ENCODE measurements at places on chromosomes 4 and X.
A peak's percentile ranks its signal among the peaks of the same experiment; 100 is the strongest.

DNA sequence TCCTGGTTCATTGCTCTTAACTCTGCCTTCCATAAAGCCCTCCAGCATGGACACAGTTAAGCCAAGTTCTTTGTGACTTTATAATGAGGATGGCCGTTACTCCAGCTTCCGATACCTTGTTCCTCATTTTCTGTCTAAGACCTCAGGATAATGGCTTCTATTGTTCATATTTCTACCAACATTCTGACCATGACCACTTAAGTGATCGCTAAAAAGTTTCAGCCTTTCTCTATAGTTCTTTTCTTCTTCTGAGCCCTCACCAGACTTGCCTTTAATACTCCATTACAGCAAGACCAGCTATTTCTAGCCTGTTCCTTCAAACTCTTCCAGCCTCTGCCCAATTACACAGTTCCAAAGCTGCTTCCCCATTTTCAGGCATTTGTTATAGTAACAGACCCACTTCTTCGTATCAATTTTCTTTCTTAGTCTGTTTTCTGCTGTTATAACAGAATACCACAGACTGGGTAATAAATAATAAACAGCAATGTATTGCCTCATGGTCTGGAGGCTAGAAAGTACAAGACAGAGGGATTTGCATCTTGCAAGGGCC lies 12.3 kb downstream of the RNF175 start:
- no peak for DNase-seq

- no peak for DNase-seq
These were observed 111.0 kb downstream of the DDIT4L start for GRCh38 chr4:100079264-100079663.

DNA sequence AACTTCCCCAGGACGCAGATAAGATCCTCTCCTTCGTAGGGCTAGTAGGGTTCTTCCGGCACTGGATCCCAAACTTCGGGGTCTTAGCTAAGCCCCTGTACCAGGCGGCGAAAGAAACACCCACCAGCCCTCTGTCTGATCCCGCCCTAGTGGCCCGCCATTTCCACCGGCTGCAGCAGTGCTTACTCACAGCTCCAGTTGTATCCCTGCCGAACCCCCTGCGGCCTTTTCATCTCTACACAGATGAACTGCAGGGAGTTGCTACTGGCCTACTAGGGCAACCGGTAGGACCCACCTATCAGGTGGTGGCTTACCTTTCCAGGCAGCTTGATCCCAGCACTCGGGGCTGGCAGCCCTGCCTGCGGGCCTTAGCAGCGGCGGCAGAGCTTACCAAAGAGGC lies 961.2 kb downstream of the RPA4 start:
- no peak for DNase-seq

DNA sequence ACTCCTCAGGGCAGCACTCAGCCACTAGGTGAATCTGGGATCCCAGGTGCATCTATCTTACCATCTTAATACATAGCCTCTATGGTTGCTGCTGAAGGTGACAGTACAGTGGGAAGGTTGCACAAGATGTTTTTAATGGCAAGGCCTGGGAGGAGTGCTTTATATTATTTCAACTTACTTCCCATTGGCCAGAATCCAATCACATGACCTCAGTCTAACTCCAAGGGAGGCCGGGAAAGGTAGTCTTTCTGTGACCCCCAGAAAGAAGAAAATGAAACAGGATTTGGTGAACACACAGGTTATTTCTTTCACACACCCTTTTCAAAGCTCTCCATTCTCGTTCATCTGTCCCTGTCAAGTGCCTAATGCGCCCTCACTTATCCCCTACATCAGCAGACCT lies 189.1 kb upstream of the ATP6AP2 start:
- DNase-seq: no peak

DNA sequence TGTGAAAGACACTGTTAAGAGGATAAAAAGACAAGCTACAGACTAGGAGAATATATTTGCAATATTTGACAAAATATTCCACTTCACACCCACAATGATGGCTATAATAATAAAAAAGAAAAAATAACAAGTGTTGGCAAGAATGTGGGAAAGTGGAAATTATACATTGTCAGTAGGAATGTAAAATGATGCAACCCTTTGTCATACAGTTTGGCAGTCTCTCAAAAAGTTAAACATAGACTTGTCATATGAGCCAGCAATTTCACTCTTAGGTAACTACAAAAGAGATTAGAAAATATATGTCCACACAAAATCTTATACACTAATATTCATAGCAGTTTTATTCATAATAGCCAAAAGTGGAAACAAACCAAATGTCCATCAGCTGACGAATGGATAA lies 5.2 kb upstream of the RADX start:
- no peak for DNase-seq

GRCh38 chrX:38898261-38898660 lies 97.0 kb downstream of the MID1IP1 start:
- DNase-seq: no peak

- no peak for DNase-seq
These were observed 161.4 kb upstream of the FAM9B start for GRCh38 chrX:9195199-9195880.

DNA sequence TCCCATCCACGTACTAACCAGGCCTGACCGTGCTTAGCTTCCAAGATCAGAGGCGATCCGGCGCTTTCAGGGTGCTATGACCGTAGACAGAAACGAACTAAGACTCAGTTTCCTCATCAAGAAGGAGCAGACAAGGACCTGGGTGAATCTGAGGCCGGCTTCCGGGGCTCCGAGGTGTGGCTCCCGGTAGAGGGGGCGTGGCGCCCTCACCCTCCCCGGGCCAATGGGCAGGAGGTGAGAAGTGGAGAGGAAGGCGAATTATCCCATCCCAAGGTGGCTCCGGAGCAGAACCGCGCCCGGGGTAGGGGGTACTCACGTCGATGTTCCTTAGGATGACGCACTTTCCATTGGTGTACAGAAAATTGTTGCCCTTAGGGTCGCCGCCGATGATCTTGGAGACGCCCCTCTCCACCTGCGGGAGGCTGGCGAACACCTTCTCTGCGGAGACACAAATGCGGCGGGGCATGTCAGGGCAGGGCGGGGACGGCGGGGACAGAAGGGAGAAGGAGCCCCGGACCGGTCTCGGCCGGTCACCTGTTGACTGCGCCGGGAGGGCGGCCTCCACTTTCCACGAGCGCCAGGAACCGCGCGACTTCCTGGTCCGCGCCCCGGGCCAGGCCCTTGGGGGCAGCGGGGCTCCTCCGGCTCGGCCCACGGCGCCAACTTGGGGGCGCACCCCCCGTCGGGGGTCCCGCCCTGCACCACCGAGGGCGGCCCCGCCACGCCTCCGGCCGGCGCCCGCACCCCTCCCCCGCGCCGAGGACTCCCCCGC lies 616 bp downstream of the WDR1 start:
- peak; percentile 63 for DNase-seq

- no peak for DNase-seq
These were observed 100.2 kb downstream of the LNX1 start for GRCh38 chr4:53490965-53491622.

DNA sequence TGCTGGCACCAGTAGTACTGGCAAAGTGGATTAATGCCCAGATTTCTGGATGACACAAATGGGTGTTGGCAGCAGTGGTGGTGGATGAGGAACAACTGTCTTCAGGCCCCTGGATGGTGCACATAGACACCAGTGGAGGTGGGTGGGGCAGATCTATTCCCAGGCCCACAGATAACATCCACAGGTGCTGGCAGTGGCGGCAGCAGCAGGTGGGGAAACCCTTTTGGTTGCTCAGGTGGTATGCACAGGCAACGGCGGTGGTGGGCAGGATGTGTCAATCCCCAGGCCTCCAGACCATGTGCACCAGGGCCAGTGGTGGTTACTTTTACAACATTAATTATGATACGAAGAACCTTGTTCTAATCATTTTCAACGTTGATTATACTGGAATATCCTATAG lies 48.9 kb upstream of the FAT4 start:
- DNase-seq: no peak

DNA sequence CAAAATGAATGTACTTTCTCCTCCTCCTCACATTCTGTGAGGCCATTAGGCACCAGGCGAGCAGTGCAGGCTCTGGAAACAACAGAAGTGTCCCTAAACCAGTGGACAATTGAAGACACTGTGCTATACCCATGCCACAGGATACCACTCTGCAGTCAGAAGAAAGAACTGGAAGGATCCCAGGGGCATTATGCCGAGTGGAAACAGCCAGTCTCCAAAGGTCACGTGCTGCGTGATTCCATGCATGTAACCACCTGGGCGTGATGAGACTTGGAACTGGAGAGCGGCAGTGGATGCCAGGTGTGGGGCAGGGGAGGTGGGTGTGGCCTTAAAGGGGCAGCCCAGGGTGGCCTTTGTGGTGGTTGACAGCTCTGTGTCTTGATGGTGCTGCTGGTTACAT lies 139.4 kb downstream of the EVC2 start:
- DNase-seq: no peak

DNA sequence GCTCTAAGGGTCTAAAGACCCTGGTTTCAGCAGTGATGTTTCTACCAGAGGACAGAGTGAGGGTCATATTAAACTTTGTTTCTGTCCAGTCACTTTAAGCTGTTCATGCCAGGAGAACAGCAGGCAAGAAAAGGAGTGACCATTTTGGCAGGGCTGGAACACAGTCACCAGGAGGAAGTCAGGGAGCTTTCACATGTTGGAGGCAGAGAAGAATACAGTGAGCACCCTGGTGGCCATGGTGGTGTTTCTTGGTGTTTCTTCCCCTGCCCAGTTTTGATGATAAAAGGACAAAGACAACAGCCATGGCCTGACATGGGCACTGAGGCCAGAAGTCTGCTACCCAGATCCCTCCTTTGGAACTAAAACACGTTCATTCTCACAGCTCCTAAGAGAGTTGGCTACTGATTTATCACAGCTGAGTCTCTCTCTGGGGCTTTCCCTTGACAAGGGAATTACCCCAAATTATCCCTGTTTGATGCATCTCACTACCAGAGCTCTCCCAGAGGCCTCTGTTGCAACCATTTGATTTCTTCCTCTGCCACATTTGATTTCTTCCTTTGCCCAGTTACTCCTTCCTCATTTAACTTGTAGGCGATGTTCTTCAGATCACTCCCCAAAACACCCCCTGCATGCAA lies 106.4 kb upstream of the NWD2 start:
- no peak for DNase-seq

- no peak for DNase-seq
These were observed 30.8 kb downstream of the CPLX1 start for GRCh38 chr4:794900-795725.

DNA sequence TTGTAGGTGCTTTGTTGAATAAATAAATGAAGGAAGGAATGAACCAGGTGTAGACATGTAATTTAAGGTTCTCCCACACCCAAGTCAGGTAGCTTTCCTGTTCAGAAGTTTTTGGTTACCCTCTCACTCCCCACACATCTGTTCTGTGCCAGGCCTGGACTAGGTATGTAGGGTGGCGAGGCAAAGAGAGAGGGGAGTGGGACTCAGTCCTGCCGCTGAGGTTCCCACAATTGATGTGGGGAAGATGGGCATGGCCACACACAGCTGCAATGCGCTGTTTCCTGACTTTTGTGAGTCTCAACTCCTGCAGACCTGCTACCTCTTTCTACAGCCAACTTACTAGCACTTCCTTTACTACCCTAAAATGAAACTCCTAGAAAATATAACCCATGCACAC lies 88.9 kb downstream of the RTL5 start:
- no peak for DNase-seq

DNA sequence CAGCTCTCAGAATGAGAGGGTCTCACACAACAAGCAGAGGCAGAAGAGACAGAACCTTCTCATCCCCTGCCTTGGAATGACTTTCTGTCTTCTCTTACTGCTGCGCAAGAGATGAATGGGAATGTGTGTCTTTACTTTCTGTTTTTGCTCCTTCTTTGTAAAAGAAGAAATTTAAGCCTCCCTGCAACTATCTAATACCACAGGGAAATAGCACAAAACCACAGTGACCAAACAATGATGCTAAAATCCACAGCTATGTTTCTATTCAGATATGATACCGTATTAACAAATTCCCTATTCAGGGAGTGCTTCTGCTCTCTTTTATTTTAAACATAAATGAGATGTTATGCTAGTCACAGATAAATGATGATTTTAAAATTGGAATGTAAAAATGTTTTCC lies 173.8 kb upstream of the RAI2 start:
- no peak for DNase-seq

DNA sequence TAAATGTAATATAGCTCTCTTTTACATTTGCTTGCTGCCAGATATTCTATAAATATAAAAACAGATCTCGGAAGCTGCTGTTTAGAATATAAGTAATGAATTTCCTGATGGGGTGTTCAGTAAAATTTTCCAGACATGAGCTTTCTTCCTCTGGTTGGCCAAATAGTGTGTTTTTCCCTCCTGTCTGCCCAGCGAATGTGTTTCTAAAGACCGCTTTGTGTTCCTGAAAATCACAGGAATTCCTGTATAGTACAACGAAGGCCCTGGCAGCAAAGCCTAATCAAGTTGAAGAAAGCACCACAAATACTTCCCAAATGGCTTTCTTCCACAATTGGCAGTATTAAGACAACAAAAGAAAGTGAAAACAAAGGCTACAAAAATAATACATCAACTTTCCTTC lies 494.1 kb downstream of the INPP4B start:
- no peak for DNase-seq

- no peak for DNase-seq
These were observed 48.7 kb upstream of the TNIP3 start for GRCh38 chr4:121212806-121213205.

- DNase-seq: no peak
These were observed 800.5 kb upstream of the DIAPH2 start for GRCh38 chrX:95884186-95884585.

- DNase-seq: no peak
These were observed 20.7 kb upstream of the SLC25A31 start for GRCh38 chr4:127709456-127709855.

- DNase-seq: no peak
These were observed 14.3 kb upstream of the RAB28 start for GRCh38 chr4:13498469-13498868.

GRCh38 chr4:101304916-101305315 lies 42.4 kb downstream of the PPP3CA start:
- no peak for DNase-seq

DNA sequence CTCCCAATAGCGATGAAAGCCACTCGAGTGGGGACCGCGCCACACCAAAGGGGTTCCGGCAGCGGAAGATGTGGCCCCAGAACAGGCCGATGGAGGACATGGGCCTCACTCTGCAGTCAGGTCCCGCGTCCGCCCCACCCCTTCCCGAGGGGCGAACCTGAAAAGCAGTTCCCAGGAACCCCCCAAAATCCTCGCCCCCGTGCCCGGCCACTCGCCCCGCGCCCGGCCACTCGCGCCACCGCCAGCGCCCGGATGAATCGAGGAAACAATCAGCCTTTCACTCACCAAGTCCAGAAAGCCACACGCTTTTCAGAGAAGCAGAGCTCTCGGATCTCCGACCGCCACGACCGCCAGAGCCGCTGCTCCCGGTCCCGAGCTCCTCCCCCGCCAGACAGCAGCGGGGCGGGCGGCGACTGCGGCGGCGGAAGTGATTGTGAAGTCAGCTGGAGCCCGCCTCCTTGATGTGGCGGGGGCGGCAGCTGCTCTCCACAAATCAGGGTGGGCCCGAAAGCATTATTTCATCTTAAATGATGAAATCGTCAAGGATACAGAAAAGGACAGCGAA lies at the start of gene PJA1:
TSS of gene PJA1 (minus strand) at position 367 of the 565 bp plus-strand sequence. CDS start 2,380 bp downstream, outside the sequence.
- DNase-seq: peak; percentile 70
